Osteoblast (primary cell): ENCODE measurements at places on chromosomes 2 and 18.

GRCh38 chr2:16657671-16658070 is 8.0 kb downstream of the CYRIA start:
- DNase-seq, result no peak

- DNase-seq, result no peak
Observed at GRCh38 chr2:65137197-65137775, 7.4 kb upstream of the RAB1A start.

DNA sequence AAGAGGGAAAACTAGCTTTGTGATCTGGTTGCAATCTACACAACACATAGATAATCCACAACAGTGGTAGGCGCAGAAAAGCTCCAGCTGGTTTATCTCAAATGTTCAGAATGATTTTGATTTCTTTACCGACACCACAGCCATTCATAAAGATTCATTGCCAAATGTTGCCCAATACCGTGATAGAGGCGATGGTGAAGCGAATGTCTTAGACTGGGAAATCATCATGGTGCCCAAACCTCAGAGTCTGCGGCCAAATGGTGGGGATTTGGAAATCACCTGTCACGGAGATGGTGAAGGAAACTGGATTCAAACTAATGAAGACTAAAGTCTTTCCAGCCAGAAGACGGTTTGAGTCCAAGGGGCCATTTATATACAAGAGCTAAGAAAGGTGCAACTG is 48.5 kb upstream of the CCDC150 start:
- DNase-seq, result no peak

DNA sequence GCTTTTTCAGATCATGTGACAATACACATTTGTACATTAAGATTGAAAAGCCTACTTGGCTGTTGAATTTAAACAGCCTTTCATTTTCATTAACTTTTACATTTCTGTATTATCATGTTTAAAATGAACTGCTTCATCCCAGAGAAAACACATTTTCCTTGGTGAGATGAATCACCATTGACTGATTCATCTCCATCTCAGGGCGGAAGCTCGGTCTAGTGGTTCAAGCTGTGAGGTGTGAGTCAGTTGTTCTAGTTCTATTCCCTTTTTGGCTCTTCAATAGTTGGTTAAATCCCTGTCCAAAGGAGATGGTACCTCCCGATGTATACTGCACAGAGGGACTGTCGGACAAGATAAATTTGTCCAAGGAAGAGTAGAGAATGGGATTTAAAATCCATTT is 189.7 kb downstream of the ADCYAP1 start:
- peak; percentile 92 for DNase-seq

GRCh38 chr2:131584940-131585339 is 57.3 kb downstream of the CCDC74A start:
- no peak for DNase-seq

DNA sequence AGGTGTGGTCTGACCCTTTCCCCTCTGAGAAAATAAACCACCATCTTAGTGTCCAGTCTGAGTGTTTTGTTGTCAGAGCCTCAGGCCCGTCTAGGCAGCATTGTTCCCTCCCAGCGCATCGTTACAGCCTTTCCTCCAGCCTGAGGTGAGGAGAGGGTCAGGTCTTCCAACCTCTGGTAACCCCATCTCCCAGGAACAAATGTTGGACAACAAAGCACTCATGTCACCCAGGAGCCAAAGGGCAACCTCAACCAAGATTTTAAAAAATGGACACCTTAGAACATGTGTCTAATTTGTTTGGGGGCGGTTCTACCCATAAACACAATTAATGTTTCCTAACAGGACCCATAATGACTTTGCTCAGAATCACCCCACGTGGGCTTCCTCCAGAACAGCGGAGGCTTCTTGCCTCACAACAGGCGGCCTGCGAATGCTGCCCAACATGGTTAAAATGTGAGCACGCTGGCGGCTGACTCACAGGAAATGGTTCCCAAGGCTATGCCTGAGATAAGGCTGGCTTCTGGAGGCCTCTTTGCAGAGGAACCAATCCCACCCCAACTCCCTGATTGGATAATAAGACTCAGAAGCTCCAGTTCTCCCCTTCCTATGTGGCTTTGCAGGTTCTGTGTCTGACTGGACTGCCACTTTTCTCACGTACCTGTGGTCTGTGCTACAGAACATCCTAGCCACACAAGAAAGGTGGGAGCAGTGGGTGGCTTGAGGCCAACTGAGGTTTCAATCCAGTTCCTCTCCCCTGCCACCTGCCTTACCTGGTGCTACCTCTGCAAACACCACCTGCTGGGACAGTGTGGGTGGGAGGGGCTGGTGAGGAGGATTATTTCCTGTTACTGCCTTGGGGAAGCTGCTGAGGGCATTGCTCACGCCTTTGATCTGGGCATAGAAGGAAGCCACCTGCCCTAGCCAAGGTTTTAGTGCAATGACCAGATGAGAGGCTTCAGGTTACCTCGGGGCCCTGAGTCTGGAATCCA is 108.8 kb downstream of the B3GNT2 start:
- DNase-seq, result peak; percentile 87

- no peak for DNase-seq
Observed at GRCh38 chr2:141364821-141365220, 766.0 kb downstream of the LRP1B start.

- no peak for DNase-seq
Observed at GRCh38 chr2:1527153-1527992, 114.1 kb downstream of the TPO start.

DNA sequence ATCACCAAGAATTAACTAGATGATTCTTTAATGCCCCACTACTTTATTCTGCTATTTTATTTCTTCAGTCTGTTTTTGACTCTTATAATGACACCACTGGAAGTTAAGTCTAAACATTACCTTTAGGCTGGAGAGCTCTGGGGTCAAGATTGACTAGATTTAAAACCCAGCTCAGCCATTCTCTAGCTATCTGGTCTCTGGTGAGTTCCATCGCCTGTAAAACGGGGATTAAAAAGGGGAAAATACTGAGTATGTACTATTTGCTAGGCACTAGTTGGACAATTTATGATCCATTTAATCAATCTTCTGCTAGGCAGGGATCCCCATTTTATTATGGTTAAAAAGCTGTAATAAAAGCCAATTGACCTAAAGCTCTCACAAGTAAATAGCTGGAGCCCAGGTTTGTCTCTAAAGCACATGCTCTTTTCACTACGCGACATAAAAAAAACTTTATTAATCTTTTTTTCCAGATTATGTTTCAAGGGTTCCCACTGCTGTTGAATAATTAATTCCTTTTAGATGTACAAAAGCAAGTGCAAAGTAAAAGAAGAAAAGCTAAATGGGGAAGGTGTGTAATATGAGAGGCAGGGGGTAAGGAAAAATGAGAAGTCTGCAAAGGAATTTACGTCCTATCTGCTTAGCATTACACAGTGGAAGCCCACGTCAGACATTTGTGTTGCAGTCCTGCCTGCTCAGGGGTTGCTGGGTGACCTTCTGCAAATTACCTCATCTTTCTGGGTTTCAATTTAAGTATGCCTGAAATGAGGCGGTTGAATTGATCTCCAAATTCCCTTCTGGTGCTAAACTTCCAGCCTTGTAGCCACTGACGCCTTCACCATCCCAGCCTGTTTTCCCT is 918 bp upstream of the NABP1 start:
- DNase-seq, result peak; percentile 47

DNA sequence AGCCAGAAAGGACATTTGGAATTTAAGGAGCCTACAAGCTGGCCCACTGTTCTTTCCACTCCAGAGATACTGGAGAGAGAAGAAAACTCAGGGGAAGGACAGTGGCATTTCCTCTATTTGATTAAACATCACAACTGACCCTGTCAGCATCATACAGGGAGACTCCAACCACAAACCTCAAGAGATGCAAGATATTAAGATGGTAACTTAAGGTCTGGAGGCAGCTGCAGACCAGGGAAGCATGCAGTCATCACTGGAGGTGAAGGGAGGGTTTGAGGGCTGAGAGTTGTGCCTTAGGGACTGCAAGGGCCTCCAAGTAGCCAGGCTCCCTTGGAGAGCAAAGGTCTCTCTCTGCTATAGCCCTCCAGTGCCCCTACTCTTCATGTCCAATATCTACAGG is 67.4 kb downstream of the RNF152 start:
- DNase-seq, result no peak

GRCh38 chr18:5457462-5457957 is 86.3 kb downstream of the EPB41L3 start:
- no peak for DNase-seq

- DNase-seq, result no peak
Observed at GRCh38 chr18:73733376-73733775, 414.3 kb downstream of the FBXO15 start.

GRCh38 chr2:121160366-121160765 is 124.6 kb downstream of the TFCP2L1 start:
- DNase-seq, result no peak

DNA sequence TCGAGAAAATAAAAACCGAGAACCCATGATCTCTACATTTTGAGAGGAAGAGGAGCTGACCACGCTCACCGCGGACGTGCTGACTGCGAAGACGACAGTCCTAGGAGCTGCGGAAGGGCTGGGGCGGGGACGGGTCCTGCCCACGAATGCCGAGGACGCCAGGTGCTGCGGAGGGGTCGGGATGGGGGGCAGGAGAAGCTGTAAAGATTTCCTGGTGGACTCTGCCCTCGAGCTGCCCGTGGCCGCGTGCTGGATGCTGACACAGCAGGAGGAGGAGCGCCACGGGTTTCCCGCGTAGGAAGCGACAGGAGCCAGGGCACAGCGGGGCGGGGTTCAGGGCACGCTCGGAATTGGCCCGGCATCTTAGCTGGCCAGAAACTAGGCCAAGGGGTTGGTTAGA is 22.2 kb downstream of the ZSCAN30 start:
- DNase-seq, result no peak

DNA sequence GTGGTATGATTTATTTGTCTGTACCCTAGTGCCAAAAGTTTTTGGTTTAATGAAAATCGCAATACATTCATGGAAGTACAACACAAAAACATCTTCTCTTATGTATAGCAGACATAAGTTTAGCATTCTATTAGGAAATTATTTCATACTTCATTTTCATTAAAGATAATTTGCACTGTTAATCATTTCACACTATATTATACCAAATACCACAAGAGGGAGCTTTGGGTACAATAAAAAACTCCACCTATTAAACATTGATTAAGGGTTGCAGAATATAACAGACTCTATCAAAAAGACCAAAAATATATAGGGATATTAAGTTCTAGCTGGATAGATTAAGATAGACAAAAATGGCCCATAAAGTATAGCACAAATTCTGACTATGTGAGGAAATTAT is 79.0 kb downstream of the SLC66A3 start:
- no peak for DNase-seq

GRCh38 chr2:209331291-209331844 is 92.5 kb upstream of the MAP2 start:
- peak; percentile 71 for DNase-seq

- peak; percentile 45 for DNase-seq
Observed at GRCh38 chr2:128262315-128263253, 56.1 kb downstream of the HS6ST1 start.

DNA sequence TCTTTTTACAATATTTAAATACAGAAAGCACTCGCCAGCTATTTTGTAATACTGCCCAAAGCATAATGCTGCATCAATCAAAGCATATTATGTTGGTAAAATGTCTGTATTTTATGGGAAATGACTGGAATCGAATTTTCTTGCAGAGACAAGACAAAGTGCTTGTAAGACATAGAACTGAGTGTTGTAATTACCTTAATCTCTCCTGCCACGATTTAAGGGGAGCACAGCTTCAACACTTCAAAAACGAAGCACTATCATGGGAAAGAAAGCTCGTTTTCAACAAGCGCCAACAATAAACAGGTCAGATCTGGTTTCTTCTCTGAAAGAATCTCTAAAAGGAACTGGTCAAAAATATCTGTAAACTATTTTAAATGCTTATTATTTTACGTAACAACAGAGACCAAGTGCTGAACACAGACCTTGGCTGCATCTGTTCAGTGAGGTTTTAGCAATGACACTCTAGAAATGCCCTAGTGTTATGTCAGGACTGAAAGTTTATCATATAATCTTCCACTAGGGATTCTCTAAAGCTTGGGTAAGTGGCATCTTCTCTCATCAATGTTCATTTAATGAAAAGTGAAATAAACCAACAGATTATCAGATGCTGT is 19.0 kb downstream of the RND3 start:
- DNase-seq, result no peak

DNA sequence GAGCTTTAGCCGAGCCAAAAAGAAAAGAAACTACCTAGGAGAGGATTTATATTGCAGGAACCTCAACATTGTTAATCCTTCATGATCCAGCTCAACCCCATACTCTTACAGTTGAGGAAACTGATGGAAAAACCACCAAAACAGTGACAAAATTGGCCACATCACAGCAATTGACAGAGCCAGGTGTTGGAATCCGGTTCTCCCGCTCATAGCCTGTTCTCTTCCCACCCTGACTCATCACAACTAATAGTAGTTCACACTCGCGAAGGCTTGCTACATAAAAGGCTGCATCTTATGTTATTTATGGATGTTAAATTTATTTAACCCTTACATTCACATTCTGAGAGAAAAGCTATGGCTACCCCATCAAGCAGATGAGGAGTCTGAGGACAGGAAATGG is 33.7 kb downstream of the SLC9A4 start:
- DNase-seq, result no peak

GRCh38 chr2:23330214-23330613 is 54.8 kb upstream of the KLHL29 start:
- no peak for DNase-seq

GRCh38 chr2:219353129-219353528 is 20.6 kb upstream of the RESP18 start:
- no peak for DNase-seq

DNA sequence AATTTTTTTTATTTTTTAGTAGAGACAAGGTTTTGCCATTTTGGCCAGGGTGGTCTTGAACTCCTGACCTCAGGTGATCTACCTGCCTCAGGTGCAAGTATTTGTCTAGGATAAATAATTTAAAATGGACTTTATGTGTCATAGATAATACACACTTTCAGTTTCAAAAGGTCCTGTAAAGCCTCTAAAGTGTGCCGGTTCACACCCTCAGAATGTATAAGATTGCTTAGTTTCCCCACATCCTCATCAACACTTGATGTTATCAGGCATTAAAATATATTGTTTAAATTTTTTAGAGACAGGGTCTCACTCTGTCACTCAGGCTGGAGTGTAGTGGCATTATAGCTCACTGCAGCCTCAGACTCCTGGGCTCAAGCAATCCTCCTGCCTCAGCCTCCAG is 170.5 kb downstream of the ANKRD44 start:
- no peak for DNase-seq

GRCh38 chr2:12192762-12193161 is 446.3 kb downstream of the LPIN1 start:
- no peak for DNase-seq
